Stimulated activated CD4-positive, alpha-beta T cell treated with anti-CD3 and anti-CD28 coated beads, Interleukin-4, amount 100 ng/mL, for 1 hour (primary cell): ENCODE measurements at places on chromosomes 12 and 14.

DNA sequence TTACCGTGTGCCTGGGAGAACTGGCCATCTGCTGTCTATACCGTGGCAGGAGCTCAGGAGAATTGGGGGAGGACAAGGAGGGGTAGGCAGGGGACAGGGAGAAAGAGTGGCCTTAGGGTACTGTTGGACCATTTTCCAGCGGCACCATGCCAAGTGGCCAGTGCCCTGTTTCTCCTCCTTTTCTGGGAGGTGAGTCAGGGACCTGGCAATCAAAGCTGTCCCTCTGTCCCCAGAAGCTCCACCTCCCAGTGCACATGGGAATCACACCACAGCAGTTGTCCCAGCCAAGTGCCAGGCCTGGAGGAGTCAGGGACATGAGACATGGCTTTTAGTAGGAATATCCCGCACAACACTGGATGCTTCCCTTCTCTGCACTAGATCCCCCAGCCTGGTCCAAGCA lies 118.0 kb downstream of the GCH1 start:
- no peak for DNase-seq

GRCh38 chr14:65095633-65096205 lies 6.6 kb downstream of the MAX start:
- DNase-seq: no peak

DNA sequence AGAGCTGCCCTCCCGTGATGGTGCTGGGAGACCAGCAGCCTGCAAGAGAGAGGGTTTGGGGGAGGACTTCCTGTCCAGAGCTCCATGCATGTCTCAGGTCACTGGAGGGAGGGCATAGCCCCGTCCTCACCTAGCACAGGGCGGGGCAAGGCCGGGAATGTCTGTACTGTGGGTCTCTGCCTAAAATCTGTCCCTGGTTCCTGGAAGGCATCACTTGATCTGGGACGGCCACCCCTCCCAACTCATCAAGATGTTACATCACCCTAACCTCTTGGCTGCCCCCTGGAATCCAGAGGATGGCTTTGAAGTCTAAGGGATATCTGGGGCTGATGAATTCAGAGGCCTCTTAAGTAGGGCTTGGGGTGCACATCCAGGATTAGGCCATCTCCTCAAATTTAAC lies 37.0 kb upstream of the MEG3 start:
- no peak for DNase-seq

- no peak for DNase-seq
These were observed 160.0 kb upstream of the PLEKHA5 start for GRCh38 chr12:18969512-18969911.

DNA sequence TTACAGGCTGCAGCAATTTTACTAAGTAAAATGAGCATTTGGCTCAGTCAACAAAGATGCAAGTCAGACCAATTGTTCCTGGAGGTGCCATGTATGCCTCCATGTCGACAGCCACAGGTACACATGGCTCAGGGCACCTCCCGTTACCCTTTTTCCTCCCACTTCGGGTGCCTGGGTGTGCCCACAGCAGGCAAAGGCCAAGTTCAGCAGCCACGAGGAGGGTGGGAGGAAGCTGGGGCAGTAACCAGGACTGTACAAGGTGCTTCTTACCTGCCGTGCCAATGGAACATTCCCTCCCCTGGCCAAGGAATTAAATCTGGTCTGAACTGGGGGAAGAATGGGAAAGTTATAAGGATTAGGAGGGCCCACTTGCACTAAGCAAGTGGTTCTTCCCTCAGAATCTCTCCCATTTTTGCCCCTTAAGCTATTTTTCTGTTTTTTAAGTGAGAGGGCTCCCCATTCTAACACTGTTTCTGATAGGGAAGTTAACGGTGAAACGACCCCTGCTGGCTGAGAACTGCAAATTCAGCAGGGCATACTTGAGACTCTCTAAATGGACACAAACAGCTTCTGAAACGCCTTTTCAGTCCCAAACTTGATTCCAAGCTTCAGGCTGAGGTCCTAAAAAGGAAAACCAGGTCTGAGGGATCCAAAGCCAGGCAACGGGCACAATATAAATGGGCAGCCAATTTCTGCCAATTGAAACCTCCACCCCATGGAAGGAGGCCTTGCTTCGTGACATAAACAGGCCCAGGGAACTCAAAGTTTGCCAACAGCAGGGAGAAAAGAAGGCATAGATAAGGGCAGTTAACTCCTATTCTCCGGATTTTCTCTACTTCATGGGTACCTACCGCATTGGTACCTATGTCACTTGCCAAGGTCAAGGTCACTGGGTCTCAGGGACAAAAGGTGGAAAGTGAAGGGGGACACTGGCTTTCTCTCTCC lies 24.8 kb downstream of the CLECL1 start:
- peak; percentile 63 for DNase-seq

DNA sequence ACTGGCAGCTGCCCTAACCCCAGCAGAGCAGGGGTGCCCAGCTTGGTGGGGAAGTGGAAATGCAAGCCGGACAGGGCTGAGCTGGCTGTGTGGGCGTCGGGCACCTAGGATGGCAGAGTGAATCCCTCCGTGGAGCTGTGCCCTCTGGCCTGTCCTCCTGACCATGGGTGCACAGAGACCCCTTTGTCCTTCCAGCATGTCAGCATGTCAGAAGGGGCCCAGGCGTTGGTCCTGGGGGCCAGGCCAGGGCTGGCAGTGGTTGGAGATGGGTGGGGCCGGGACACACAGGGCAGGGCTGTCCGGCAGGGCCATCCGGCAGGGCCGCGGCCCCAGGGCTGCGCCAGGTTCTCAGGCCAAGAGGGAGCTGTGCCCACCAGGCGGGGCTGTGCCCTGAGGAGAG lies 8.8 kb upstream of the TEX22 start:
- no peak for DNase-seq

GRCh38 chr14:71720978-71721624 lies 211.1 kb upstream of the RGS6 start:
- no peak for DNase-seq
